CD8-positive, alpha-beta T cell (primary cell): ENCODE measurements at places on chromosomes 16 and 17.
A peak's percentile ranks its signal among the peaks of the same experiment; 100 is the strongest.

GRCh38 chr17:79715098-79715942, 15.4 kb upstream of the ENPP7 start:
- no peak for DNase-seq

DNA sequence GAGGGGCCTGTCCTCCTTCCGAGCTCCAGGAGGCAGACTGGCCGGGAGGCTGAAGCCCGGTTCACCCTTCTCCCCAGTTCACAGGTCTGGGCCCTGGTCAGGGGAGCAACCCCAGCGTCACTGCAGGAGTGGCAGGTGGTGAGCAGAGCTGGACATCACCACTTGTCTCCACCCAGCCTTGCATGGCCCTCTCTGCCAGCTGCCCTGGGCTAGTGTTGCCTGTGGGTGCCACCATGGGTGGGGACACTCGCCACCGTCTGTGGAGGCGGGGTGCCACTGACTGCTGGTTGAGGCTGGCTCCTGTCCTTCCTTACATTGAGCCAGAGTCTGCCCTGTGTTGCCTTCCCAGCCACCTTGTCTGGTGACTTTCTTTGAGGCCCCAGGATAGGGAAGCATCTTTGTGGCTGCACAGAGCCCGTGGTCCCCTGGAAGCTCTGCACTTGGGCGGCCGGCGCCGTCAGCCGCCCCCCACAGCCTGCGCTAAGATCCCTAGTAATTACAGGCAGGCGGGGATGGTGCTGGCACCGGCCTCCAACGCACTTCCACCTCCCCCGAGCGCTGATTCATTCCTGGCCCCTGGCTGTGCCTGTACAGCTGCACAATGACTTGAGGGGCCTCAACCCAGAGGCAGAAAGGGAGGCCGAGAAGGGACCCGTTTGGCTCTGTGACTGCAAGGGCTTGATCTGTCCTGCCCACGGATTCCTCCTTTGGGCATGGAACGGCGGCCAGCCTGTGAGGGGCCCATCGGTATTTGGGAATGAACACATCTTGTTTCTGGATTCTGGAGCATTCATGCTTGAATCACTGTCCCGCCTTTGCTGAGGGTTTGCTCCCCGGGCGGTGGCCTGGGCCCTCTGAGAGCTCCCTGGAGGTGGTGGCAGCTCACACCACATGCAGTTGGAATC, 5.2 kb downstream of the BAIAP2 start:
- no peak for DNase-seq

GRCh38 chr16:11614587-11615175, 28.0 kb upstream of the LITAF start:
- no peak for DNase-seq

GRCh38 chr17:73652886-73653480, 8.7 kb upstream of the SDK2 start:
- no peak for DNase-seq

DNA sequence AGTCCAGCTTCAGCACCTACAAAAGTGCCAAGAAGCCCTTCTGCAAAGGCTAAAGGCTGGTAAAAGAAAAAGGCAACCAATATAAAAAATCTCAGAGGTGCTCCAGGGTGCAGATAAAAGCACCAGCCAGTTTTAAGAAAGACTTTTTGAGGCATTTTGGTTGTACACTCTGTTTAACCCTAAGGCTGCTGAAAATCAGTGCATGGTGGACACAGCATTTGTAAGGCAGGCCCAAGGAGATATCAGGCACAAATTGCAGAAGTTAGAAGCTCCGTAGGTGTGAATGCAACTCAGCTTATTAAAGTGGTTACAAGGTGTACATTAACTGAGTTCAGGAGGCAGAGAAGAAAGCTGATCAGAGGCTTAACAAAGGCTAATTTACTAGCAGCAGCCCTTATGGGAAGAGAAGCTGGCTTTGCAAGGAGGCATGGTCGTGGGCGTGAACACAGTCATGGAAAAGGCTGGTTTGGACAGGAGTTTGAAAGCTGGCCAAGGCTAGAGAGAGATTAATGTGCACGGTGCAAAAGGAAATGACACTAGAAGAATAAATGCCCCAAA, 21.1 kb downstream of the ACSM1 start:
- no peak for DNase-seq

- DNase-seq = no peak
Measured at GRCh38 chr17:66636111-66636510, 198.8 kb upstream of the CACNG5 start.

GRCh38 chr17:280216-280615, 72.4 kb downstream of the RPH3AL start:
- DNase-seq = no peak

- DNase-seq = no peak
Measured at GRCh38 chr16:72372087-72373045, 200.4 kb upstream of the PMFBP1 start.

- no peak for DNase-seq
Measured at GRCh38 chr17:1972487-1973160, 52.5 kb downstream of the RTN4RL1 start.

DNA sequence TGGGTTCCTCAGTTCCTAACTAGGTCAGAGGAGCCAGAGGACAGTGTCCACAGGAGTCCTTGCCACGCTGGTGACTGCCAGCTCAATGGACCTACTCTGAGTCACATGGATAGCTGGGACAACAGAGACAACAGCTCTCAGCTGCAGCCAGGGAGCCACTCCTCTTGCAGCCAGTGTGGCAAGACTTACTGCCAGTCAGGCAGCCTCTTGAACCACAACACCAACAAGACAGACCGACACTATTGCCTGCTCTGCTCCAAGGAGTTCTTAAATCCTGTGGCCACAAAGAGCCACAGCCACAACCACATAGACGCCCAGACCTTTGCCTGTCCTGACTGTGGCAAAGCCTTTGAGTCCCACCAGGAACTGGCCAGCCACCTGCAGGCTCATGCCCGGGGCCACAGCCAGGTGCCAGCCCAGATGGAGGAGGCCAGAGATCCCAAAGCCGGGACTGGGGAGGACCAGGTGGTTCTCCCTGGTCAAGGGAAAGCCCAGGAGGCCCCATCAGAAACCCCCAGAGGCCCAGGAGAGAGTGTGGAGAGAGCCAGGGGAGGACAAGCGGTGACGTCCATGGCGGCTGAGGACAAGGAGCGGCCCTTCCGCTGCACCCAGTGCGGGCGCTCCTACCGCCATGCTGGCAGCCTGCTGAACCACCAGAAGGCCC, 6.7 kb downstream of the ZNF646 start:
- no peak for DNase-seq

GRCh38 chr16:73066331-73066926, 18.5 kb upstream of the ZFHX3 start:
- DNase-seq = no peak

DNA sequence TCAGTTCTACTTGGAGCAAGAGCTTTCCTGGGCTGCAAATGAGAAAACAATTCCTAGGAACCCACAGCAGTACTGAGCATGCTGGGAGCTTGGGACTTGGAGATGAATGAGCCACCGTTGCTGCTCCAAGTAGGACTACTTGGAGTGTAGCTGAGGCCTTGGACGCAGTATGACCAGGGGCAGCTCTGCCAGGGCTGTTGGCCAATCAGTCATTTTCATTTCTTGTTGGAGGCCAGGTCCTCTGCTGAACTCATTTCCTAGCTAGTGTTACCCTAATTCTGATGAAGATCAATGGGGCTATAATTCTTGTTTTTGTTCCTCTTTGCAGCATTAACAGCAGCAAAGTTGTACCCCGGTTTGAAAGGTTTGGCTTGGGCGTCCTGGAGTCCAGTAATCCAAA, 8.0 kb upstream of the LGALS9 start:
- no peak for DNase-seq

- no peak for DNase-seq
Measured at GRCh38 chr17:40932608-40933007, 4.8 kb downstream of the KRT23 start.

- peak; percentile 75 for DNase-seq
Measured at GRCh38 chr16:50602531-50603205, 54.5 kb downstream of the NKD1 start.

GRCh38 chr17:27518545-27519521, 62.6 kb downstream of the KSR1 start:
- DNase-seq = no peak

DNA sequence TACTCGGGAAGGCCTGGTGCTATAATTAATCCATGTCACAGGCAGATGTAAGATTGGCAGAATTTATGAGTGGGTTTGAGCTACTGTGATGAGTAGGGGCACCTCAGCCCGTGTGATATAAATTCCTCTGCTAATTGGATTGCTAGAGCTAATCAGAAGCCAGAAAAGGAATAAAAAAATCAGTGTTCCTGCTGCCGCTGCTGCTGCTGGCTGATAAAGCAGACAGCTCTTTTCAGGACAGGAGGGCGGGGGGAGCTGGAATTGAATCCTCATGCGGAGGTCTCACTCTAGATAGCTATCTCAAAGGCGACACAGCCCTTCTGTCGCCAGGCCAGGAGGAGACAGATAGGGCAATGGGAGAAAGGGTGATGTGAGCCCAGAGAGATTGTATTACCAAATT, 182.7 kb upstream of the ZFHX3 start:
- no peak for DNase-seq

GRCh38 chr17:79188048-79188447, 113.4 kb downstream of the ENGASE start:
- no peak for DNase-seq

DNA sequence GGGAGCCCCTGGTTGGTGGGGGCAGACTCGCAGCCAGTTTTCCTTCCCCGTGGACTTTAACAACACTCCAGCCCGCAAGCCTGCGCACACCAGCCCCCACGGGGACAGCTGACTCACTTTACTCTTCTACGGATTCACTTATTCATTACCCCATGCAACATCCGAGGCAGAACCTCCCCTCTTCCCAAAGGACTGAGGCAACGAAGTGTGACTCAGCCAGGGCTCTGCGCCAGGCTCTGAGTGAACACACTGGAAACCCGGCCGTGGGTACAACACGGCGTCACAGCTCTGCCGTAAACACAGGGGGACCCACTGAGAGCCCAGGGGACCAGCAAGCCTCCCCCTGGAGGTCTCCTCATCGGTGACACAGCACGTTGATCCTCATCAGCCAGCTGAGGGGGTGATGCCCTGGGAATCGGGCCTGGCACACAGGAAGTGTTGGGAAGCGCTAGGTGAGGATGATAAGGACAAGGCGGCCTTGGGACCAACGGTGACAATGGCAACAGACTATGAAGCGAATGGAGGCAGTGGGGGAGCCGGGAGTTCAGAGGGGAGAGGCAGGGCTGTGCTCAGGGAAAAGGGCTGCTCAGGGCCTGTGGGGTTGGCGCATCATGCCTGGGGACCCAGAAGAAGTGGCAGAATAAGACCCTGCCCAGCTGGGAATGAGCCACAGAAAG, 14.6 kb downstream of the COTL1 start:
- DNase-seq = peak; percentile 71

DNA sequence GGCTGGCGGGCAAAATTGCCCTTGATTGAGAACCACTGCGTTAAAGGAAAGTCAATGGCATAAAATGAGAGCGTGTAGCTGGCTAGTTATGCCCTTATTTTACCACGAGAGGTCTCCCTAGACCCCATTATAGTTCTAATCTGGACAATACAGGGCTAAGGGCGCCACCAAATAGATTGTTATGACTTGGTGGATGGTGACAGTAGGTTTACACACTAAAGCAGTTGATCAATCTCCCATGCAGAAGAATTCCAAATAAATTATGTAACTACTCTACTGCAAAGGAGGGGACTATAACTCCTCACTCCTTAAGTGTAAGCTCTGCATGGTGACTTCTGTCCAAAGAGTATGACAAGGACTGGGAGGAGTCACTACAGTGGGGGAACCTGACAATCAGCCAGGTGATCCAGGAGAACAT, 20.4 kb upstream of the YPEL2 start:
- DNase-seq = peak; percentile 16

DNA sequence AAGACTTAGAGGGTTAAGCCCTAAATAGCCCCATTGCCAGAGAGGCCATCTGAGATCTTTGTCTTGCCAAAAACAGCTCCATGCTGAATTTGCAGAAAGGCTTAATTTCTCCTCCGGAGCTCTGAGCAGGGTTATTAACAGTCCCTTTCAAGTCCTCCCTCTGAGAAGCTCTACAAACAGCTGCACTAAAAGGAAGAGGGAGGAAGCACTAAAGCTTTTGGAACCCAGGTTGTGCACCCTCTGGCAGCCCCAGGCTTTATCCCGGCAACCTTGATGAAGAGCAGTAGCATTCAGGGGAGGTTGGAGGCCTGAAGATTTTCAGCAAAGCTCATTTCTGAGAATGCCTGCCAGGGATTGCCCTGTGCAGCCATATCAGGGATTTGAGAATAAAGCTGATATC, 554.7 kb downstream of the RBFOX1 start:
- no peak for DNase-seq

DNA sequence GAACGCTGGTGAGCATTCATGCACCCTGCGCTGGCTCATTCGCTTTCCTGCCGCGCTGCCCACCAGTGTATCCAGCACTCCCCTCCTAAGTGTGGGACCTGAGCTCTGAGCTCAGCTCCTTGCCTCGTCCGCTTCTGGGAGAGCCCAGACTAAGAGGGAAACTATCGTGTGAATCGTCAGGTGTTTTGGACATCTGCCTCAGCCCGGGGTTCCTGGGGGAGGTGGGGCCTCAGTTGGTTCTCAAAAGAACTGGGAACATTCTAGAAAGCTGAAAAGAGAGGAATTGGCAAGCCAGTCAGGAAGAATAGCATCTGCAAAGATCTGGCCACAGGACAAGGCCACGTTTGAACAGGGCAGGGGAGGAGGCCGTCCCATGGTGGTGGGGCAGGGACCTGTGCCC, 205.4 kb upstream of the CIBAR2 start:
- no peak for DNase-seq

DNA sequence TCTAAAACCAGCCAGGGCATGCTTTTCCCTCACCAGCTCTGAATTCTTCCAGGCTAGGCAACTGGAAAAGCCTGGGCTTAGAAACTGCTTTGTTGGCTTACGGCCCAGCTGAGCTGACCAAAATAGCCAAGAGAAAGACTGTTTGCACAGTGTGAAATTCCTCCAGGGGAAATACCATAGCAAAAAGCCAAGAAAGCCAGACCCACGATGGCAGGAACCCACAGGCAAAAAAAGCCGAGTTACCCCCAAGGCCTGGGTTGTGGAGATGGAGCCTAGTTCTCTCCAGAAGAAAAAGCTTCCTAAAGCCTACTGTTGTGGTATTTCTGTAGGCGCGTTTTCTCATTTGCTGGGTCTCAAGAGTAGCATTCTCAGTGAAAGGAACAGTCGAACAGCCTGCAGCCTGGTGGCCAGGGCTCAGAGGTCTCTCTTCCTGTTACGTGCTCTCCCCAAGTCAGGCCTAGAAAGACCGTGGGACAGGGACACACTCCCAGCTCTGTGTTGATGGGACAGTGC, 9.2 kb downstream of the SP2 start:
- no peak for DNase-seq

- no peak for DNase-seq
Measured at GRCh38 chr17:28334171-28334570, 1.1 kb downstream of the IFT20 start.

GRCh38 chr17:49700960-49701359, 6.8 kb downstream of the SLC35B1 start:
- DNase-seq = no peak
